ENCODE measurements at places on chromosomes 12 and 14.

DNA sequence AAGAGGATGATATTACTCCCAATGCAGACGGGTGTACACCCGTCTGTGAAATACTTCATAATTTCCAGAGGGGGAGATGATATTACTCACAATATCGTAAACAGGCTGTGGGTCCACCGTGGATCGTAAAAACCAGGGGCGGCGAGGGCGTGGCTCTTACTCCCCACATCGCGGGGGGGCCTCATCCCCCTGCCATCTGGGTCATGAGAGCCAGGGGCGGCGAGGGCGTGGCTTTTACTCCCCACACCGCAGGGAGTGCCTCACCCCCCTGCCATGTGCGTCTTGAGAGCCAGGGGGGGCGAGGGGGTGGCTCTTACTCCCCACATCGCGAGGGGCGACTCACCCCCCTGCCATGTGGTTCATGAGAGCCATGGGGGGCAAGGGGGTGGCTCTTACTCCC, 86.2 kb upstream of the GNG2 start:
- no peak for DNase-seq

GRCh38 chr12:127280393-127281275, 986.3 kb upstream of the TMEM132C start:
- no peak for DNase-seq

DNA sequence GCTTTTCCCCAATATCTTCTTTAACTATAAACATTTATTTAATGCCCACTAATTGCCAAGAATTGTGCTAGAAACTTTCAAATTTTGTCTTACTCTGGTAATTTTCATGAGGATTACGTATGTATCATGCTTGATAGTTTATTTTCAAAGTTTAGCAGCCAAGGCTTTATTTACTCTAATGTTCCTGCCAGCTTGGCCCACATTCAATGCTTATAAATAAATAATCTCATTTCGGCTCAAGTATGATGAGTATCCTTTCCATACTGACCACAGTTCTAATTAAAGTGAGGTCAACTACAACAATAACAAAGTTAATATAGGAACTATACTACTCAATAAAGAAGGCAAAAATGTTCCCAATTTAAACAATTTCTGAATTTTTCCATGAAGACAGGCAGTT, 259.2 kb downstream of the MED13L start:
- DNase-seq, result no peak

DNA sequence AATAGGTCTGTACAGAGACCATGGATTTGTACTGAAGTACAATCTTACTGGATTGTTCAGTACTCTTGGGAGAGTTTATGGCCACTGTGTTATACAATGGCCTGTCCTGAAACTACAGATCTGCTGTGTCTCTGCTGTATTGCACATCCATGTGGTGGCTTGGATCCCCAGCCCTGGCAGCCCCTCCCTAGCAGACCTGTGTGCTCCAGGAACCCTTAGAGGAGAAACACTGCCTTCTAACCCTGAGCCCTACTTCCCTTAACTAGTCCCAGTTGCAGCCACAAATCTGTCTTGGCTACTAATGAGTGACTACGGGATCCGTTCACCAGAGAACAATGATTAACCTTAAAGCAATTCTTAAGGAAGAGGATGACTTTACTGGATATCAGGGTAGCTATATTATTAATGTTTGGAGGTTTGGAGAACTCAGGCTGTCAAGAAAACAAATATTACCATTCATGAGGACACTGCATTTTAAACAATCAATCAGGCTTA, 27.7 kb downstream of the RNF34 start:
- no peak for DNase-seq

DNA sequence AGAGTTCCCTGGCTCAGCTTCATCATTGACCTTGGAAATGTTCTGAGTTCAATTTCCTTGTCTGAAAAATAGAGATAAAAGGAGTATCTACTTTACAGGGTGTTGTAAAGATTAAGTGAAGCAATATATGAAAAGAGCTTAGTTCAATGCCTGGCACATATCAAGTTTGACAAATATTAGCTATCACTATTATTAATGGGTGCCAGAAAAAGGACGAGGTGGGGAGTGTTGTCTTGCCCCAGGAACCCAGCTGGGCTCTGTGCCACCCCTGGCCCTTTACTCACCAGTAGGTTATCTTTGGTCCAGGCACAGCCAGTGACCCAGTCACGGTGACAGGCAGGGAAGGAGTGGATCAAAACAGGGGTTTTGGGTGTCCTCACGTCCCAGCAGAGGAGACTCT, 32.0 kb downstream of the PARP2 start:
- DNase-seq, result no peak

- no peak for DNase-seq
These were observed 76.9 kb upstream of the REP15 start for GRCh38 chr12:27619308-27619707.
